Thoracic aorta (tissue), 2 donors: ENCODE measurements at places on chromosomes 12 and 14. TPM values are rescaled to one million over a fixed set of nuclear protein-coding genes. Genes with fewer than 3 reads are reported as not detected.

DNA sequence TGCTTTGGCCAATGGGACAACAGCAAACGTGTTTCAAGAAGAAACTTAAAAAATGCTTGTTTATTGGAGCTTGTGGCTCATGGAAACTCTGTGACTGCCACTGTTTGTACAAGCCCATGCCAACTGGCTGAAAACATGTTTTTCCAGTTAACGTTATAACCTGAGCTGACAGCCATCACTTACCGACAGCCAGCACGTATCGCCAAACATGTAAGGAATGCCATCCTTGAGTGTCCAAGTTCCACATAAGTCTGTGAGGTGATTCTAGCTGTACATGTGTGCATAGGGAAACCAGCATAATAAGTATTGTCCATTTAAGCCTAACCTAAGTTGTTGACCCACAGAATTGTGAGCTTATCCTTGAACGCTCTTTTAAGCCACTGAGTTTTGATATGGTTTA is 596.9 kb downstream of the TRHDE start:
- H3K27ac ChIP-seq = no peak overlapping the region
- no peak for DNase-seq
- H3K4me1 ChIP-seq = no peaks in the 10 kb centered on the region
- H3K36me3 ChIP-seq = no peaks in the 10 kb centered on the region
- no peak overlapping the region for H3K4me3 ChIP-seq

DNA sequence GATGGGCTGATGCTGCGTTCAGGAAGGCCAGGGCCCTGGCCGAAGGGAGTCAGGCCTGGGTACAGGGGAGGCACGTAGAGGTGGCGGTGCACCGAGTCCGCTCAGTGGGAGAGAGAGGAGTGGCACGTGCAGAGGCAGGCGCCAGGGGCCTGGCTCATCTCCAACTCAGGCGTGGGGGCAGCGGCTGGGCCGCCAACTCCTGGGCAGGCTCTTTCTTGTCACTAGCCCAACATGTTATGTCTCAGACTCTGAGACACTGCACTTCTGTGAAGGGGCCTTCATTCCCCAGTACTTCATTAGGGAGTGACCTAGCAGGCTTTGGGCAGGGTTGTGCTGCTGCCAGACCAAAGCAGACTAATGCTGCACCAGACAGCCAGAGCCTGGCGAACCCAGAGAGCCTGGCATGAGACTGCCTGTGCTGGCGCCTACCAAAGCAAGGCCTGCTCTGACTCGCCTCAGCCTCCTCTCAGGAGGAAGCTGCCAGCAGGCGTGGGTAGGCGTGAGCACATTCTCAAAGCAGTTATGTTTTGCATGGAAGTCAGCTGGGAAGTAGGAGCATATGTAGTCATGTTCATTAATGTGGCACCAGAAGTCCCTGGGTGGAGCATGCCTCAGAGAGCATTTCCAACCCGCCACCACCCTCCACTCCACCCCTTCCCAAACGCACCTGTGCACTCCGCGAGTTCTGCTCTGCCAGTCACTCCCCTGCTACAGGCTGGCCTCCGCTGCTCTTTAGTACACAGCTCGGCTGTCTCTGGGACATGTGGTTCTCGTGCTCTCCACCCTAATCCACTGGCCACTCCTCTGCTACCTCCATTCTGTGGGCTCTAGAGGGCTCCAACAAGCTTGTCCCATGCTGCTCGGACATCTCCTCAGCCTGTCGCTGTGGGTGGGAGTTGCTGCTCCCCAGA is 9.7 kb downstream of the CKB start:
- DNase-seq = peak; percentile 76
- H3K36me3 ChIP-seq = peaks cover 7% of the 10 kb centered on the region
- H3K27ac ChIP-seq = peak overlapping the region; percentile 93
- H3K4me1 ChIP-seq = peaks cover 13% of the 10 kb centered on the region
- H3K4me3 ChIP-seq = peak overlapping the region; percentile 15
- no peaks in the 10 kb centered on the region for H3K27me3 ChIP-seq

DNA sequence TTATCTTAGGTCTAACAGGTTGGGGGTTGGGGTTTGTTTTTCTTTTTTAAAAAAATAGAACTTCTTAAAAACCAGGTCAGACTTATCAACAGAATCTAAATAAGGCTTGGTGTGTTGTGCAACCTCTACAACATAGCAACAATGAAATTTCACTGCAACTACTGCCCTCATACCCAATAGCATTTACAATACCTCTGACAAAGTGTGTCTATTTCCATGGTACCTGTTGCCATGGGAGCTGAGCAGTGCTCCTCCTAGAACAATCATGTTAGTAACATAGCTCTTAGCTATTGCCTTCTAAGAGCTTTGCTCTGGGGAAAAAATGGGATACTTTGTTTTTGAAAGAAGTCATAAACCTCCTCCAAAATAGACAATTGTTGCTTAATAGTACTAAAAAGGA is 103.3 kb upstream of the CCDC175 start:
- H3K36me3 ChIP-seq = no peaks in the 10 kb centered on the region
- peak; percentile 75 for DNase-seq
- H3K4me1 ChIP-seq = peaks cover 15% of the 10 kb centered on the region
- H3K27me3 ChIP-seq = no peaks in the 10 kb centered on the region
- H3K4me3 ChIP-seq = no peak overlapping the region

DNA sequence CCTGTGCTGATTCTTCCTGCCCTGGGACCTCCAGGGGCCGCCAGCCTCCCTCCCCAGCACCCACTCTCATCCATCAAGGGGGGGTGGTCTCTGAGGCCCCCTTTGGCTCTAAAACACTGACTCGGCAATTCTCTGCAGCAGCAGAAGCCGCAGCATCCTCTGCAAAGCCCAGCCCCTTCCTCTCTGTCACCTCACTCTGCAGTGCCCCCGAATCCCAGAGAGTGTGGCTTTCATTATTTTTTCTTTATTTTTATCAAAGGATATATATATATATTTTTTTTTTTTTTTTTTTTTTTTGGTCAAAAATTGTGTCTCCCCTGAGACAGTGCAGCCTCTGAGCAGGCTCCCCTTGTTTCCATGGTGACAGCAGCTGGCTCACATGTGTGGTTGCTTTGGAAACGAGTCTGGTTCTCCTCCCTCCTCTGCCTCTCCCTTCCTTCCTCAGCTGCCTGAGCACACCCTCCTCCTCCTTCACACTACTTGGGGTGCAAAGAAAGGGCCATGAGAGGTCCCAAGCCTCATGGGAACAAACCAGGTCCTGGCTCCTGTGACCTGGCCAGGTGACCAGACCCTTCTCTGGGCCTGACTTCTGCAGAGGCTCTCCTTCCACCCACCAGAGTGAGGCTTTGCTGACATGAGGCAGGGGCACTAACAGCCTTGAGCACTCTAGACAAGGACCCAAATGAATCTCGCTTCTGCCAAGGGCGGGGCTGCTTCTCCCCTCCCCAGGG is 100.5 kb downstream of the LRRC74A start:
- no peak overlapping the region for H3K27ac ChIP-seq
- H3K27me3 ChIP-seq = no peaks in the 10 kb centered on the region
- no peak overlapping the region for H3K4me3 ChIP-seq
- H3K36me3 ChIP-seq = no peaks in the 10 kb centered on the region
- H3K4me1 ChIP-seq = peaks cover 19% of the 10 kb centered on the region

DNA sequence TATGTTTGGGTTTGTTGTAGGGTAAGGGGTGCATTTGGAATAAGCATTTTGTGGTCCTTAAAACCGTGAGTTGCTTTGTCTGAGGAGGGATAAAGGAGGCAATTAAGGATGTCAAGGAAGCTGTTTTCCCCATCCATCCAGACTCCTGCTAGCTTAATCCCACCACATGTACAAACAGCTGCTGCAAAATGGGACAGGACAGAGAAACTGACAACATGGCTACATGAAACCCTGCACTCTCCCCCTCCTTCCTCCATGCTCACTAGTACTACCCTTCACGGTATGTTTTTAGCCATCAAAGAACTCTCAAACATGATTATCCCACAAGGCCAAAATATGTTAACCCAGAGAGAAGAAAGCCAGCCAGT is 20.6 kb downstream of the ST8SIA1 start:
- H3K36me3 ChIP-seq = no peaks in the 10 kb centered on the region
- H3K4me3 ChIP-seq = no peak overlapping the region
- H3K4me1 ChIP-seq = no peaks in the 10 kb centered on the region
- H3K27ac ChIP-seq = no peak overlapping the region

GRCh38 chr14:24277606-24278321 is 6.4 kb upstream of the RABGGTA start:
- no peaks in the 10 kb centered on the region for H3K4me1 ChIP-seq
- no peak overlapping the region for H3K27ac ChIP-seq
- H3K27me3 ChIP-seq = no peaks in the 10 kb centered on the region
- no peaks in the 10 kb centered on the region for H3K36me3 ChIP-seq

DNA sequence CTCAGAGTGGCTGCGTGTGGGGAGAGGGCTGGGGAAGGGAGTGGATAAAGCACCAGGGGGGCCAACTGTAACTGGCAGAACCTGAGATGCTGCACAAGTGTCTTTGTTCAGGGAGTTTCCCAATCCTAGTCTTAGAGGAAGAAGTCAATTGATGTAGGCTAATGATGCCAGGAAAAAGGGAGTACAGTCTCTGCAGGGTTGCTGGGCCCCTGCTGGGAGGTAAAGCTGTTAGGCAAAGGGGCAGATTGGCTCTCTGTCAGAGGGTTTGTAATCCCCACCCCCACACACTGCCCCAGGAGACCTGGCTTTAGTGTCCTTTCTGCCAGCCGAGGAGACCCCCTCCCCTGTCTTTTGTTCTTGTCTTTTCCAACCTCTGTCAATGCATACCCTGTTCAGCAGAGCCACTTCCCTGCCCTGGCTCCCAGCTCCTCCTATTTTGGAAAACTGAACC is 178.4 kb downstream of the KCNA5 start:
- DNase-seq = no peak
- no peaks in the 10 kb centered on the region for H3K27me3 ChIP-seq
- no peak overlapping the region for H3K4me3 ChIP-seq
- no peak overlapping the region for H3K27ac ChIP-seq
- no peaks in the 10 kb centered on the region for H3K4me1 ChIP-seq

APOF gene
- not detected for total RNA-seq
